CD4-positive, alpha-beta T cell treated with Interleukin-2 at 100 ng/mL for 4 hours (primary cell): ENCODE measurements at places on chromosomes 3 and 15.

GRCh38 chr15:37014137-37014536 is 86.2 kb downstream of the MEIS2 start:
- no peak for DNase-seq

DNA sequence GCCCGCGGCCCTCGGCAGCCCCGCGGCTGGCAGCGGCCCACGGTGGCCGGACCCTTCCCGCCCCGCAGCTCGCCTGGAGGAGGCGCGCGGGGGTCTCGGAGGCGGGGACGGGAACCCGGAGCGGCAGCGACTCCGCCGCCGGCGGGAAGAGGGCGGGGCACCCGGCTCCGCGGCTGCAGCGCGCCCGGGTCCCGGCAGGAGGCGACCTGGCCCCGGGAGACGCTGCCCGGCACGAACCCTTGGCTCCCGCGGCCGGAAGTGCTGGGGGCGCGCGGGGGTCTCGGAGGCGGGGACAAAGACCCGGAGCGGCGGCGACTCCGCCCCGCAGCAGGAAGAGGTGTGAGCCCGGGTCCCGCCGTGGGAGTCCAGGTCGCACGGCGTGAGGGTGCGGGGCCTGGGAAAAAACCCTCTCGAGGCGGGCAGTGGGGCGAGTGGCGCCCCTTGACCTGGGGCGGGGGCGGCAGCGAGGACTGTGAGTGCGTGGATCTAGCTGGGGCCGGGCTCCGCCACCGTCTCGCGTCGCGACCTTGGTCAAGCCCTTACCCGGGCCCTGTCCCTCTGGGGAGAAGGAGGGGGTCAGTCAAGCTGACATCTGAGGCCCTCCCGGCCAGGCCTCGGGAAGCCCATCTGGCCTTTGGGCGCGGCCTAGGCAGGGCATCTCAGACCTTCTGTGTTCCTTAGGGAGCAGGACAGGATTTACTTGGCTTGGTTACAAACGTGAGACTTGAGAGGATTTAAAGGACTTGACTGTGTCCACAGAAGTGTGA is at the start of gene CIB2:
Gene CIB2, minus strand, starts transcription at position 151 of the 767 bp plus-strand sequence. CDS start 230 bp downstream, outside the sequence.
- DNase-seq, result peak; percentile 70

GRCh38 chr3:113533534-113533892 is 1.2 kb downstream of the SIDT1 start:
- DNase-seq, result peak; percentile 63

- no peak for DNase-seq
These were observed 207.2 kb downstream of the ROBO2 start for GRCh38 chr3:77247061-77247460.
